Common myeloid progenitor, CD34-positive (primary cell): ENCODE measurements at places on chromosomes 2 and 18.

DNA sequence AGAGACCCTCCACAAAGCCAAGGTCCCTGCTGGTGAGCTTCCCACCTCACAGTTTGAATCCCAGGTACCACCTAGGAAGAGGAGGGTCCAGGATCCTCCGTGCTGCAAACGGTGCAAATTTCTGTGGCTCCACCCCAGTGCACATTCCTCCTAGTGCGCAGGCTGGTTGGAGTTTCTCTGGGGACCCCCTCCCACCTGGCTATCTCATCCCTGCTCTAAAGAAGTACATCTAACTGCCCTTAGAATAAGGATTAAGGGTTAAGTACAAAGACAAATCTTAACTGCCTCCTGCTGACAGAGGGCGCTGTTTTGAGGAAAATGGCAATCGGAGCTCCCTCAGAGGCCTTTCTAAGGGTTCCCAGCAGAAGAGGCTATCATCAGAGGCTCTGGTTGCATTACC lies 109.6 kb upstream of the FSIP2 start:
- DNase-seq: no peak

- DNase-seq: no peak
Measured at GRCh38 chr2:199147216-199147615, 310.5 kb downstream of the SATB2 start.

GRCh38 chr2:228072669-228073068 lies 108.8 kb downstream of the SPHKAP start:
- DNase-seq: no peak

DNA sequence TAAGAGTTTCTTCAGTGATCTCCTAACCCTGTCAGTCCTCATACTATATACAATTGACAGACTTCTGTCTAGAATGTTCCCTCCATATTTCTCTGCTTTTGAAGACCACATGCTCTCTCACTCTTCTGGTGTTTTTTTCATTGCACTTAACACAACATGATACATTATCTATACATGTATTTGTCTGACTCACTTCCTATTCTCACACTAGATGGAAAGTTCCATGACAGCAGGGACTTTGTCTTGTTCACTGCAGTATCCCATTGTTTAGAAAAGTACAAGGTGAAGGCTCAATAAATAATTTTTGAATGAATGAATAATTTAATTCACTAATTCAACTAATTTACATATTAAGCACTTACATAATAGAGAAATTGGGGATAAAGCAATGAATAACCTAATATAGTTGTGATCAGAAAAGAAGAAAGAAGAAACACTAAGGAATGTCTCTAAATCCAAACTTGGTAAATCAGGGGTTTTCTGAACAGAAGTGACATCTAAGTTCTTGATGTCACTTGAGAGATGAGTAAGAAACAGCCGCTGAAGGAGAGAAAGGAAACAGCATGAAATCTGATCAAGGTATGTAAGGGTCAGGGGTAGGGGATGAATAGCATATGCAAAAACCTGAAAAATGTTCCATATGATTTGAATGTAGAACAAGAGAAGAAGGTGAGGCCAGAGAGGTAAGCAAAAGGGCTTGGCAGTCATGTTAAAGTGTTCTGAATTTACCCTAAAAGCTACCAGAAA lies 42.4 kb downstream of the MBD2 start:
- DNase-seq: no peak

GRCh38 chr2:7243276-7243675 lies 326.1 kb downstream of the RNF144A start:
- no peak for DNase-seq

DNA sequence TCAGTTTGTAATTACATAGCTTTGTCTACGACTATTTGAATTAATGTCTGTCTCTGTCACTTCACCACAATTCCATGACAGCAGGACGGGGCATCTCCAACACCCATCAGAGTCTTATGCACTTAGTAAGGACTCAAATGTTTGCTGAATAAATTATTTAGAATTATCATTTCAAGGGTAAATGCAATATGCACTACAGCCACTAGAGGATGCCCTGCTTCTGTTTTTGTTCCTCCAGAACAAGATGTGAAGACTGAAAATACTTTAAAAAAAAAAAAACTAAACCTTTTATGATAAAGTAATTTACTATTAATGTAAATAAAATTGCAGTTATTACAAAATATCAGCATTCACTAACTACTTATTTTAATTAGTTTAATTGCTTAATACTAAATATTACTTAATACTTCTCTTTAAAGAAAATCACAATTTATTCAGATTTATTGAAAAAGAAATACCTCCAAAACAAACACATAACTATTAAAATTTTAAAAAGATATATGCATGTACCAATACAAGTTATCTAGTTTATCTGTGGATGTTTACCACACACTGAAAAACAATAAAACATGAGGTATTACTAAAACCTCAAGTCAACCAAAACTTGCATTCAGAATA lies 3.2 kb downstream of the PIGN start:
- peak; percentile 80 for DNase-seq

DNA sequence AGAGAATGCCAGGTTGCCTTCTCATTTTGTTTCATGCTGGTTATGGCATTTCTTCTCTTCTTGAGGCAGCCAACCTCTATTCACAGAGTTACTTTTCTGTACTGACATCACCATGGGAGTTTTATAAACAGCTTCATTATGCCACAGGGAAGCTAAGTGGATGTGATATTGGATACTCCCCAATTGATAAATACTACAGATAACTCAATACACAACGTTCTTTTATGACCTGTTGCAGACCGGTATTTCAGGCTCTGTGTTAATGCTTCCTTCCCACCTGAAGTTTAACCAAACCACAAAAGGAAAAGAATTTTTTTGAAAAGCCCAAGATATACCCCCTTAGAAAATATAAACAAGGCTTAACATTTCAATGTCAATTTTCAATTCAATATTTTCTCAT lies 258.3 kb upstream of the SOX11 start:
- no peak for DNase-seq

GRCh38 chr2:159226059-159226461 lies 60.4 kb downstream of the WDSUB1 start:
- peak; percentile 65 for DNase-seq

DNA sequence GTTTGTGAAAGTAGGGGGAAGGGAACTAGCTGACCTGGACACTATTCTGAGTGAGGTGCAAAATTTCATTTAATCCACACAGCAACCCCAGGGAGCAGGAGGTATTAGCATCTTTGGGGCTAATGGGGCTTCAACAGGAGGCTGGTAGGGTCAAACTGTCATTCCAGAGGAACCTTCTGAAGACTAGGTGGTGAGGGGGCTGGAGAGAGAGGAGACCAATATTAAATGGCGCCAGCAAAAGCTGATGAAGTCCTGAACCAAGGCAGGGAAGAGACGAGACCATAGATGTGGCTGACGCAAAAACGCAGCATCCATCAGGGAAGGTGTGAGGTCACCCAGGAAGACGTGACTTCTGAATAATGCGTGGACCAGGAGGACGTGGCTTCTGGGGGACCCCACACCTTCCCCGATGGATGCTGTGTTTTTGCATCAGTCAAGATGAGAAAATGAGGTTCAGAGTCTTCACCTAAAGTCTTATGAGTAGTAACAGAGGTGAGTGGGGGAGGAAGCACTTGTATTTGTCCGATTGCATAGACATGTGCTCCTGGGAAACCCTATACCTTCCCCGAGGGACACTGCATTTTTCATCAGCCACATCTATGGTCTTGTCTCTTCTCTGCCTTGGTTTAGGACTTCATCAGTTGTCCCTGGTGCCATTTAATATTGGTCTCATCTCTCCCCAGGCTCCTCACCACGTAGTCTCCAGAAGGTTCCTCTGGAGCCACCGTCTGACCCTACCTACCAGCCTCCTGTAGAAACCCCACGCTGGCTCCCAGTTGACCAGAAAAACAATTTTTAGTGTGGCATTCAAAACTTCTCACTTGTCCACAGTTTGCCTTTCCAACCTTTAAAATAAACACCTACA lies 188.6 kb downstream of the MYCN start:
- DNase-seq: no peak

DNA sequence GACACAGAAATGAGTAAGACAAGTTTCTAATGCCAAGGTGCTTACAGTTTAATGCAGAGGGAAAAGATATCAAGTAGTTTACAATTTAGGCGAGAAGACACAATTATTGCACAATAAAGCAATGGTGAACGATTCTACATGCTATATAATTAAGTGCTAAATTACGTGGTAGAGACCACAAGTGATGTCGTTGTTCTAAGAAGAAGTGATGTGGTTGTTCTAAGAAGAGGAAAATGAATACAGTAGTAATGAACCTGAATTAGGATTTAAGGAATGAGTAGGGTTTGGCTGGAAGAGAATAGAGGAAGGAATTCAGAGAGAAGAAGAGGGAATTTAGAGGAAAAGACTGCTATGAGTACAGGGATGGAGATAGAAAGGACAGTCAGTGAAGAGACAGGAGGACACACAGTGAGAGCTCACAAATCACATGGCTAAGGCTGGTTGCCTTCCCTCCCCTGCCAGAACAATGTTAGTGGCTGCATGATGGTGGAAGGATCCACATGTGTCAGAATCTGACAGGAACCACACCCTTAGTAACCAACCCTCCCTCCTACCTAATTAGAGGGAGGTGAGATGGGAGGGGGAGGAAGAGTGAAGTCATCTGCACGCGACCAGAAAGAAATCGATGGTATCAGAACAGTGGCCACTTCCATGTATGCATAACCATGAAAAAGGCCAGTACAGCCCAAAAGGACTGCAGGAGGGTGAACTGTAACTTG lies 44.7 kb downstream of the M1AP start:
- DNase-seq: no peak

GRCh38 chr2:132595693-132596092 lies 74.3 kb downstream of the LYPD1 start:
- no peak for DNase-seq

DNA sequence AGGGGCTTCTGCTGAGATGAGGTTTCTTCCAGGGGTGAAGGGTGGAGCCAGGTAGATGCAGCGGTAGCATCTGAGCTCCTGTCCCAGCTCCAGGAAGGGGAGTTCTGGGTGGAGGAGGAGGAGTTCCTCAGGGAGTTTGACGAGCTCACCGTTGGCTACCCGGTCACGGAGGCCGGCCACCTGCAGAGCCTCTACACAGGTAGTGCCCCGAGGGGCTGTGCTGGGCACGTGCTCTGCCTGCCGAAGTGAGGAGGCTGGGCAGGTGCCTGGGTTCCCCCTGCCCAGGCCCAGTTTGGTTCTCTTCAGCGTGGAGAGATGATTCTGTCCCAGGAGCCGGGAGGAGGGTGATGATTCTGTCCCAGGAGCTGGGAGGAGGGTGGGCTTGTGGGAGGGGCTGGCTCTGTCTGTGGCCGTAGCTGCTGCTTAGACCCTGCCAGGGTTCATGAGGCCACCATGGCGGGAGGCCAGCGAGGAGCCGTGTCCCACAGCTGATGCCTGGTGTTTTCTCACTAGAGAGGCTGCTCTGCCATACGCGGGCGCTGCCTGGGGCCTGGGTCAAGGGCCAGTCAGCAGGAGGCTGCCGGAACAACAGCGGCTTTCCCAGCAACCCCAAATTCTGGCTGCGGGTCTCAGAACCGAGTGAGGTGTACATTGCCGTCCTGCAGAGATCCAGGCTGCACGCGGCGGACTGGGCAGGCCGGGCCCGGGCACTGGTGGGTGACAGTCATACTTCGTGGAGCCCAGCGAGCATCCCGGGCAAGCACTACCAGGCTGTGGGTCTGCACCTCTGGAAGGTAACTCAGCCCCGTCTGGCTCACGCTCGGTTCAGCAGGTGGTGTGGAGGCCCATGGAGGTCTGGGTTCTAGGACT lies 8.2 kb downstream of the CAPN10 start:
- DNase-seq: no peak
